Vagina (tissue), 2 donors: ENCODE measurements at places on chromosomes 3 and 15.

GRCh38 chr3:30649572-30650318, 43.3 kb downstream of the TGFBR2 start:
- H3K27ac ChIP-seq: no peak overlapping the region
- H3K4me1 ChIP-seq: peaks cover 56% of the 10 kb centered on the region
- no peak overlapping the region for H3K4me3 ChIP-seq
- H3K36me3 ChIP-seq: peaks cover 50% of the 10 kb centered on the region
- DNase-seq: no peak
- no peaks in the 10 kb centered on the region for H3K27me3 ChIP-seq

DNA sequence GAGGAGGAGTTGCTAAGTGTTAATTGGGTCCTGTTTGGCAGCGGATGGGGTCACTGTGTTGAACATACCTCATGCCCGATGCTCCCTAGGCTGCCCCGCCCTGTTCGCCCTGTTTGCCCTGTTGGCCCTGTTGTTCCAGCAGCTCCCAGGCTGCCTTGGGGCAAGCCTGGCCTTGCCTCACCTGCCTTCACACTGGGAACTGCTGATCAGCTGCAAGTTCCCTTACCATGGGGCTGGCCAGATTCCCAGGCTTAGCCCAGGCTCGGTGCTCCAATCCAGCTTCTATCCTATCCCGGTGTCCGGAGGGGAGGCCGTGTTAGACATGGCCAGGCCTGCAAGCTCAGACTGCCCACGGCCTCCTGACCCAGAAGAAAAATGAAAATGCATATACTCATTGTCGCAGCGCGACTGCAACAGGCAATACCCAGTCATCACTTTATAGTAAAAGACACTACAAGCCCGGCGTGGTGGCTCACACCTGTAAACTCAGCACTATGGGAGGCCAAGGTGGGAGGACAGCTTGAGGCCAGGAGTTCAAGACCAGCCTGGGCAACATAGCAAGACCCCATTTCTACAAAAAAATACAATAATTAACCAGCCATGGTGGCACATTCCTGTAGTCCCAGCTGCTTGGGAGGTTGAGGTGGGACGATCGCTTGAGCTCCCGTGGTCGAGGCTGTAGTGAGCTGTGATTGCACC, 42.9 kb upstream of the ZNF710 start:
- no peaks in the 10 kb centered on the region for H3K36me3 ChIP-seq
- no peaks in the 10 kb centered on the region for H3K27me3 ChIP-seq
- no peak overlapping the region for H3K27ac ChIP-seq
- H3K4me3 ChIP-seq: no peak overlapping the region

- no peaks in the 10 kb centered on the region for H3K27me3 ChIP-seq
- H3K4me3 ChIP-seq: no peak overlapping the region
- no peak for DNase-seq
- H3K36me3 ChIP-seq: no peaks in the 10 kb centered on the region
These were observed 20.5 kb upstream of the FRMD5 start for GRCh38 chr15:44215594-44215993.

DNA sequence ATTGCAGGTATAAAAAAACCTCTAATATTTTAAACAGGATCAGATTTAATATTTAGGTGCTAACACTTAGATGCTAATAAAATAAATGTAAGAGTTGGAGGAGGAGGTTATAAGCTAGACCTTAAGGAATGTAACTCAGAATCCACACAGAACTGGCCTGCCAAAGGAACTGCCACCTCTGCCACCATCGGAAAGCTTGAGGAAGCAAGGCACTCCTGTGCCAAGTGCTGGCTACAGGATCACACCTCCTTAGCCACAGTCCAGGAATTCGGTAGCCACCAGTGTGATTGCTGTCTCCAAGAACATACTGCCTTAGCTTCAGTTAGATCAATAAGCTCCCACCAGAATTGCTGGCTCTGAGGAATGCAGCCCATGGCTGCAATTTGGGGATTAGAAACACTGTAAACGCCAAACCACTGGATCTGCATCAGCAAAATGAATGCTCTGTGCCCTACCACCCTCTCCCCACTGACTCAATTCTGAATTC, 58.0 kb downstream of the FRMD5 start:
- H3K4me1 ChIP-seq: no peaks in the 10 kb centered on the region
- no peaks in the 10 kb centered on the region for H3K36me3 ChIP-seq
- DNase-seq: no peak
- no peaks in the 10 kb centered on the region for H3K27me3 ChIP-seq
- H3K4me3 ChIP-seq: no peak overlapping the region
- H3K27ac ChIP-seq: no peak overlapping the region

DNA sequence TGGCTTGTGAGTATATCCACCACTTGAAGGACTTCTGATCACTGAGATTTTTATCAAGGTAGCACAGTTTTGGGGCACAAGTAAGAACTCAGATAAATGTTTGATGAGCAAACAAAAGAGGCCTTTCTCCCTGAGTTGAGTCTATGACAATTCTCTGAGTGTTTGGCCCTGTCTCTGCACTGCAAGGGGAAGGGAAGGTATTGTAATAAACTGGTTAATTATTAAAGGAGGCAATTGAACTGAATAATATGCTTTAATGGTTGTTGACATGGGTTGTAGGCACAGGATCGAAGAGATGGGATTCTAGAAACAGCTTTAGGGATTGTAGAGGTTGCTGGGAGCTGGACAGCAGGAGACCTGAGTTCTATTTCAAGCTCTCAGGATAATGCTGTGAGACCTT, 95.0 kb upstream of the MRPL3 start:
- H3K27me3 ChIP-seq: no peaks in the 10 kb centered on the region
- no peak overlapping the region for H3K27ac ChIP-seq
- no peak overlapping the region for H3K4me3 ChIP-seq
- no peaks in the 10 kb centered on the region for H3K4me1 ChIP-seq

GRCh38 chr3:153038367-153038766, 123.7 kb upstream of the RAP2B start:
- no peaks in the 10 kb centered on the region for H3K36me3 ChIP-seq
- no peaks in the 10 kb centered on the region for H3K27me3 ChIP-seq
- H3K4me3 ChIP-seq: no peak overlapping the region
- peaks cover 2% of the 10 kb centered on the region for H3K4me1 ChIP-seq
- no peak for DNase-seq
- no peak overlapping the region for H3K27ac ChIP-seq

- H3K4me3 ChIP-seq: no peak overlapping the region
These were observed 15.1 kb downstream of the CMTM7 start for GRCh38 chr3:32406486-32407408.

DNA sequence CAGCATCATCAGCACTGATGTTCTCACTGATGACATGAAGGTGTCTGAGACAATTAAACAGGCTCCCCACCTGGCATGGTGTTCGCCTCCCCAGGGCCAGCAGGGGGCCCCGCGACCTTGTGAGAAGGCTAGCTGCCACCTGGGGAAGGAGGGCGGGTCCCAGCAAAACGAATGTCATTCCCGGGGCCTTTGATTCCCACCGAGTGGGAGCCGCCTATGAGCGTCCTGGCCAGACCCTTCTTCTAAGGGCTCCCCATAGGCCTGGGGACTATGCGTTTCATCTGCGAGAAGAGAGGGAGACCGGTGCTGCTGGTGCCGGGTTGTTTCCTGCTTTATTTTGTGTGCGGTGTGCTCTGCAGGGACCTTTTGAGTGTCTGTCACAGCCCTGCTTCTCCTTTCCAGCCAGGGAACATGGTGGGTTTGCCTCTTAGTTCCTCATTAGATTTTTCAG, 20.5 kb upstream of the MINDY4B start:
- no peaks in the 10 kb centered on the region for H3K27me3 ChIP-seq
- H3K4me1 ChIP-seq: no peaks in the 10 kb centered on the region
- no peak overlapping the region for H3K4me3 ChIP-seq
- H3K36me3 ChIP-seq: no peaks in the 10 kb centered on the region
- no peak for DNase-seq
- no peak overlapping the region for H3K27ac ChIP-seq

- no peak for DNase-seq
- no peaks in the 10 kb centered on the region for H3K4me1 ChIP-seq
- no peak overlapping the region for H3K27ac ChIP-seq
- no peak overlapping the region for H3K4me3 ChIP-seq
- H3K36me3 ChIP-seq: no peaks in the 10 kb centered on the region
- no peaks in the 10 kb centered on the region for H3K27me3 ChIP-seq
These were observed 158.1 kb upstream of the FEZF2 start for GRCh38 chr3:62531493-62531892.

GRCh38 chr3:129553719-129554118, 10.7 kb downstream of the H1-8 start:
- no peaks in the 10 kb centered on the region for H3K27me3 ChIP-seq
- DNase-seq: no peak
- peaks cover 64% of the 10 kb centered on the region for H3K4me1 ChIP-seq

DNA sequence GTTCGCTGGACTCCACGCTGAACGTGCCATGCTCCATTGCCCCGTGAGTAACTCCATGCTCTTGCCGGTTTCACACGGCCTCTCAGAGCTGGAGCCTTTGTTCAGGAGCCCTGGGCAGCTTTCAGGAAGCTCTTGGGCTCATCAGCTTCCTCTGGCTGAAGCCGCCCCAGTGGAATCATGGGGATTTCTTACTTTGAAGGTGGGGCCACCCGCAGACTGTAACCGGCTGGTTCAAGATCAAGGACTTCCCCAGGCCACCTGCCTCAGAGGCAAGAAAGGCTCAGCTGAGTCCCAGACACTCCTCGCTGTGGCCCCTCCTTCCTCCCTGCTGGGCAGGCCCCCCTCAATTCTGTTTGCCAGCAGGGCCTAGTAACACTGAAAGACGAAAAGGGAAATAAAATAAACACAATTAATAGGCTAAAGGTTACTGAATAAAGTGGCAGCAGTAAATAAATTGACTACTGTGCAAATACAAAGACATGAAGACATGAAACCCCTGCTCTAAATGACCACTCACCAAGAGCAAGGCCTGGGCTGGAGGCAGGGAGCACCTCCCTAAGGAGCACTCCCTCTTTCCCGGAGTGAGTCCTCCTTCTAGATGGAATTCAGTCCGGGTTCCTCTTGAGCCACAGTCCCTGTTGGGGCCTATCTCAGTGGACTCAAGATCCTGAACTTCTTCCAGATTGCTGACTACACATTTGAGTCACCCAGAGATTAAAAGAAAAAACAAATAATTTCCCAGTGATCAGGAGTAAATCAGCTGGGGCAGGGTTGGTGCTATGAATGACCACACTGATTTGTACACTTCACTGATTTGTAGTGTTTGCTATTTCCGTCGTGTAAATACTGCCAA, 51.0 kb downstream of the ZDHHC19 start:
- no peak overlapping the region for H3K27ac ChIP-seq
- DNase-seq: no peak
- no peaks in the 10 kb centered on the region for H3K27me3 ChIP-seq
- H3K4me3 ChIP-seq: no peak overlapping the region
